ENCODE measurements at places on chromosomes 5 and 9.

GRCh38 chr9:22913026-22913425 lies 466.4 kb downstream of the DMRTA1 start:
- DNase-seq = no peak

GRCh38 chr9:116316246-116316645 lies 162.7 kb downstream of the PAPPA start:
- no peak for DNase-seq

DNA sequence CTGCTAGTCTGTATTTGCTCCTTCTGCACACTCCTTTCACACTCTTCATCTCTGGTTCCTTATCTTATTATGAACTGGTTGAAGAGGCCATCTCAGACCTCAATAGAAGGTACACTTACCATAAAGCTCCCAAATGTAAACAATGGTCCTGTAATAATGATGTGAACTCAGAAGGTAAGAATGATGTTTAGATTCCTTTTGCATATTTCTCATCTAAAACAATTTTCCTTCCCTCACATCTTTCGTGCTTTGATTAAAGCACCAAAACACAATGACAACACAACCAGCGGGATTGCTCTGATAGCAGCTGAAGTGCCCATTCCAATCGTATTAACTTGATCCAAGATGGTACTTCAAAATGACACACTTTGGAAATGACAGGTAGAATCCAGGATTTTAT lies 34.3 kb downstream of the NFIB start:
- DNase-seq = no peak

DNA sequence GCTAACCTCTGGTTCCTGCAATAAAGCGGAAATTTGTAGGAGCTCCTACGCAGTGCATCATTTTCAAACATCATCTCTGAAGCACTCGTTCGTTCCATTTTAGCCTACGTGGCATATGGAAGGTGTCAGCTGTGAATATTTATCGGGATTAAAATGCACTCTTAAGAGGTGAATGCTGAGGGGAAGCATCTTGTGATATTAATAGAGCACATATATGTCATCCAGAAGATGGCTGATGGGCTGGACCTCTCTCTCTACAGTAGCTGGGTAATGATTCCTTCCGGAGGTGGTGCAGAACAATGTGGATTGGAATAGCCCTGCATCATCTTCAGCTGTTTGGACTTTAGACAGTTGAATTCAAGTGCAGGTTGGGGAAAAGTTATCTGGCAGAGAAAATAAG lies 478.7 kb downstream of the DMAC1 start:
- no peak for DNase-seq

DNA sequence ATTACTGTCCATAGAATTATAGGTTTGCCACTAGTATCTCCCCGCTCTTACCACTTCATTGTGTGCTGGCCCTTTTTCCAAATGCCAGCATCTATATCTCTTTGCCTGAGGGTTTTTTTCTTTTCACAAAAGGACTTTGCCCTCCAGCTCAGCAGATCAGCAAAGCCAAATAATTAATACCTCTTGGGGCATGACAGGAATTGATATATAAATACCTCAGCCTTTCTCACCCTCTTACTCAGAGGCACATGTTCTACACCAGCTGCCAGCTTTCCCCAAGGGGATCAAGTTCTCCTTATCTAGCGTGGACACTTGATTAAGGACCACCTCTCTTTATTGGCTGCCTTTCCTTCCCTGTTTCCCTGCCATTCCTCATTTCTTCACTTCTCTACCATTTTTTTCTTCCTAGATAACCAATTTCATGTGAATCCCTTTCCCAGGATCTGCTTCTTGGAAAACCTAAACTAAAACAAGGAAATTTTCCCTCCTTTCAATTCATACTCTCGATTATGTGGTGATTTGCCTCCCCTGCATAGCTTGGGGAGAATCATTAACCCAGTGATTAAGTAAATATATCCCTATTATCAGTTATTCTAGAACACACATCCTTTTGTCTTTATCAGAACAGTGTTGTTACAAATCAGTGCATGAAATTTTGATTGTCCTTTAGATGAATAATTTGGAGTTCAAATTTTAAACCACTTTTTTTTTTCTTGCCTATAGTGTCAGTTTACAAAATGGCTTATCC lies 6.9 kb upstream of the NUDT12 start:
- no peak for DNase-seq

GRCh38 chr5:121189342-121190305 lies 662.1 kb upstream of the FTMT start:
- no peak for DNase-seq

- no peak for DNase-seq
Observed at GRCh38 chr9:88310310-88310980, 77.8 kb upstream of the SPIN1 start.

- DNase-seq = no peak
Observed at GRCh38 chr5:142846406-142846805, 76.2 kb downstream of the ARHGAP26 start.

DNA sequence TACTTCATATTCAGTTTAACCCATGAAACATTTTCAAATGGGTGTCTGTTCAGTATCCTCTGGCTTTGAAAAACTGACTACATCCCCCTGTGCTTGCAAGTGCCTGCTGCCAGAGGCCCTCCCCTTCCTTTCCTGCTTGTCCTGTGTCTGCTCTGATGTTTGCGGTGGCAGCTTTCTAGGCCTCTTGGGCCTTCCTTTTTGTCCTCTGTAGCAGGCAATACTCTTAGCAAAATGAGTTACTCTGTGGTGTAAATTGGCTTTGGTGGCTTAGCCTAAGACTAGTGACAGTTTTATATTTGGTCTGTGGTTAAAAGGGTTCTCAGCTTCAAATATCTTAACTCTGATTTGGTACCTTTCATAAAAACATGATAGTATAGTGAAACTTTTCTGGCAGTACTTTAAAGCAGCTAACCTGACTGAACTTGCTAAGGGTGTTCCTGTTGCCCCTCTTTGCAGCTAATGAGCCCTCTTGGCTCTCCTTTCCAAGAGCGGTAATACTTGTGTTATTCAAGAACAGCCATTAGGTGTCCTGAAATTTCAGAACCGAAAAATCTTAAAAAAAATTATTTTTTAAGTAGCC lies 76.6 kb downstream of the GOLM1 start:
- no peak for DNase-seq

GRCh38 chr5:25064306-25064705 lies 419.5 kb upstream of the CDH10 start:
- no peak for DNase-seq

GRCh38 chr5:173342813-173343755 lies 14.9 kb upstream of the STC2 start:
- DNase-seq = no peak

DNA sequence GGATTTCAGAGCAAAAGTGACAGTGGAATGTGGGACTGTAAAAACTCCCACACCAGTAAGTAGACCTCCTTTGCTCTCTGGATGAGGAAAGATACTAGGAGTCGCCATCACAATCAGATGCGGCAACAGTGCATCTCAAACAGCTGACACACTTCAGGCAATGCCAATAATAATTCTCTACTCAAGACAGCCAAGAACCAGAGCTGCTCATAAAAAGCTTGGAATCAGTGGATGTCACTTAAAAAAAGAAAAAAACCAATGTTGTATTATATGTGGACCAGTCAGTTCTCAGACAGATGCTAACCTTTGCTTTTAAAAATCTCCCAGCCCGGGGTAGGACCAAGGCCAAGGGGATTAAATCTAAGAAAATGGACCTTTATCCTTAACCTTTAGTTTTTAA lies 185.0 kb downstream of the GNA14 start:
- DNase-seq = no peak

DNA sequence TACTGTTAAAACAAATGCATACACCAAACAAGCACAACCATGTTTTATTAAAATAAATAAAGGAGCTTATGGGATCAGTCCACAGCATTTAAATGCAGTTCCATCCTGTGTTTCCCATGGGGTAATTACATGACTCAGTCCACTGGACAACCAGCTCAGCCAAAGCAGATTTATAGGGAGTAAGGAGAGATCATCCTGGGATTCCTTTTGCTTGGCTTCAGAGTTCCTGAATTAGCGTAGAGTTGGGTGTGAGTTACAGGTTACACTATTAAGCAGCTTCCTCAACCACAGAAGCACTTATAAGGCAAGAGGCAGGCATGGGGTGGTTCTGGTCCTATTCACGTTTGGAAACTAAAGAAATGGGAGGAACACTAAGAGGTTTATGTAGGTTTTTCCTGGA lies 381.1 kb upstream of the ACTBL2 start:
- no peak for DNase-seq

- DNase-seq = no peak
Observed at GRCh38 chr5:139600336-139600949, 39.3 kb downstream of the UBE2D2 start.

DNA sequence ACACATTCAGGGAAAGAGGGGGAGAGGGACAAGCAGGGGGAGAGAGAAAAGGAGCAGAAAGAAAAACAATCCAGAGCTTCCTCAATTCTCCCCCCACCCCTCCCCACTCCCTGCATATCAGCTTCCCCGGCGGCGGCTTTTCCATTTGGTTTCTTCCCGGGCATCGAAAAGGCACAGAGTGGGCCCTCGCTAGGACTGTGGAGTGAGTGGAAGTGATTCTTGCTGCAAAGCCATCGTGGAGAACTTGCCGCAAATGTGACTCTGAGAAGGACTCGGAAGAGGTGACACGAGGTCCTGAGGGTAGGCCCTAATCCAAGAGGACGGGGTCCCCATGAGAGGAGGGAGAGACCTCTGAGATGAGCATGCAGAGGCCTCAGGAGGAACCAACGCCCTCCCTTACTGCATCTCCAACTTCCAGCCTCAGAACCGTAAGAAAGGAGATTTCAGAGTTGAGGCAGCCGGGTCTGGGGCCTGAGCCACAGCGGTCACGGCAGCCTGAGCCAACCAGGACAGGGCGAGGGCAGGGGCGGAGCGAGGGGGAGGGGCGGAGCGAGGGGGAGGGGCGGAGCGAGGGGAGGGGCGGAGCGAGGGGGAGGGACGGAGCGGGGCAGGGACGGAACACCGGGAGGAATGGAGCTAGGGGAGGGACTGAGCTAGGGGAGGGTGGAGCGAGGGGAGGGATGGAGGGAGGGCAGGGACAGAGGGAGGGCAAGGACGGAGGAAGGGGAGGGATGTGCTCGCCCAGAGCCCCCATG lies 21.2 kb upstream of the SARDH start:
- DNase-seq = no peak

DNA sequence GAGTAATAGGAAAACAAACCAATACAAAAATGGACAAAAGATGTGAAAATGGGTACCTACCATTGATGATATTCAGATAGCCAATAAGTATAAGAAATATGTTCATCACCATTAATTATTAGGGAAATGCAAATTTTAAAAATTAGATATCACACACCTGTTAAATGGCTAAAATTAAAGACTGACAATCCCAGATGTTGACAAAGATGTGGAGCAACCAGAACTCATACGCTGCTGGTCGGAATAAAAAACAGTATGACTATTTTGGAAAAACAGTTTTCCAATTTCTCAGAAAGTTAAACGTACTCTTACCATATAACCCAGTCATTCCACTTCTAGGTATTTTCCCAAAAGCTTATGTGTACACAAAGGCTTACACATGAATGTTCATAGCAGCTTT lies 27.1 kb downstream of the TMEM267 start:
- DNase-seq = no peak

DNA sequence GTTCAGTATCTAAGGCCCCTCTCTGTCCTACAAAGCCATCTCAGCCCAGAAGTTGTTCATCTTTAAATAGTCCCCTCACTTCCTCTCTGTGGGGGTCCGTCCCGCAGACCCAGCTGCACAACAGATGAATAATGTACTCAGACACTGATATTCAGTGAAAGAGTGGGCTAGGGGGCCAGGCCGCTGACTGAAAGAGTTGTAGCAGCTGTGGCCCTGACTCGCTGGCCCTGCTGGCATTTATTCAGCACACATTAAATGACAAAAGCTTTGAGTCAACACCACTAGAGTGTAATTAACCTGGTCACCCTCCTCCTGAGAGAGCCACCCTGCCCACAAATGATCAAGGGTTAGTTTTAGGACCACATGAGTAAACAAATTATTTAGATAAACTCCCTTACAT lies 76.3 kb downstream of the MED10 start:
- no peak for DNase-seq

- no peak for DNase-seq
Observed at GRCh38 chr9:107528686-107529085, 39.1 kb upstream of the KLF4 start.

DNA sequence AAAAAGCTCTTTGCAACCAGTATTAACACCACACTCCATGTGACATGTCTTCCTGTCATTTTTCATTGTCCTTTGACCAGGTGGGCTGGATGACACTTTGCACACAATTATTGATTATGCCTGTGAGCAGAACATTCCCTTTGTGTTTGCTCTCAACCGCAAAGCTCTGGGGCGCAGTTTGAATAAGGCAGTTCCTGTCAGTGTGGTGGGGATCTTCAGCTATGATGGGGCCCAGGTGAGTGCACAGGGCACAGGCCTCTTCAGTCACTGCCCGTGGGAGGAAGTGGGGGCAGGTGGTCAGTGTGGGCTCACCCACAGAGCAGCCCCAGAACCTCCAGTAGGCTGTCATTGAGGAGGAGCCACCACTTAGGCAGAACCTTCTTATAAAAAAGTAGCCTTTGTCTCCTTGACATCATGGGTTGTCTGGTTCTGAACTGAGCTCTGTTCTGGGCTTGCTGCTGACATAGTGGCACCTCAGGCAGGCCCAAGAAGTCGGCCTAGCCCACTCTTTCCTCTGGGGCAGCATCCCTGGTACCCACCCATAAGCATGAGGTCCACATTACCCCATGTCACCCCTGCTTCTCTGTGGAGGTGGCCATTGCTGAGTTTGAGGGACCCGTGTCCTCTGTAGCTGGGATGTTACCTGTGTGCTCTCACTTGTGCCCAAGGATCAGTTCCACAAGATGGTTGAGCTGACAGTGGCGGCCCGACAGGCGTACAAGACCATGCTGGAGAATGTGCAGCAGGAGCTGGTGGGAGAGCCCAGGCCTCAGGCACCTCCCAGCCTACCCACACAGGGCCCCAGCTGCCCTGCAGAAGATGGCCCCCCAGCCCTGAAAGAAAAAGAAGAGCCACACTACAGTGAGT lies 39.3 kb downstream of the SECISBP2 start:
- no peak for DNase-seq

DNA sequence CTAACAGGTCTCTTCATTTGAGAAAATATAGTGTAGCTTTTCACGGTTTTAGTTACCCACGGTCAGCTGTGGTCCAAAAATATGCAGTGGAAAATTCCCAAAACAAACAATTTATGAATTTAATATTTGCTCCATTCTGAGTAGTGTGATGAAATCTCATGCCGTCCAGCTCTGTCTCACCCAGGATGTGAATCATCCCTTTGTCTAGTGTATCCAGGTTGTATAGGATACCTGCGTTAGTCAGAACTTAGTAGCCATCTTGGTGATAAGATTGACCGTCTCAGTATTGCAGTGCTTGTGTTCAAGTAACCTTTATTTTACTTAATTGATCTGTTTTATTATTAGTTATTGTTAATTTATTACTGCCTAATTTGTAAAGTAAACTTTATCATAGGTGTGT lies 41.1 kb downstream of the NDUFS4 start:
- DNase-seq = no peak

- no peak for DNase-seq
Observed at GRCh38 chr5:68450245-68450852, 234.8 kb downstream of the PIK3R1 start.

- DNase-seq = no peak
Observed at GRCh38 chr5:151449839-151450238, 2.4 kb downstream of the SLC36A1 start.

- peak; percentile 26 for DNase-seq
Observed at GRCh38 chr5:146877783-146878475, 628 bp downstream of the PPP2R2B start.

GRCh38 chr9:73183917-73184861 lies 32.5 kb downstream of the ANXA1 start:
- DNase-seq = no peak

Measured in activated naive CD4-positive, alpha-beta T cell treated with Interleukin-2 at 50 U/mL for 16 hours (primary cell).